Stimulated activated CD4-positive, alpha-beta T cell treated with anti-CD3 and anti-CD28 coated beads, Interleukin-1b, Interleukin-23, amount 100 ng/mL, for 1 hour (primary cell): ENCODE measurements at places on chromosomes 1 and 21.

GRCh38 chr1:22791831-22792347 lies 81.2 kb downstream of the EPHB2 start:
- no peak for DNase-seq

- no peak for DNase-seq
These were observed 54.2 kb downstream of the MIGA1 start for GRCh38 chr1:77833521-77834100.

DNA sequence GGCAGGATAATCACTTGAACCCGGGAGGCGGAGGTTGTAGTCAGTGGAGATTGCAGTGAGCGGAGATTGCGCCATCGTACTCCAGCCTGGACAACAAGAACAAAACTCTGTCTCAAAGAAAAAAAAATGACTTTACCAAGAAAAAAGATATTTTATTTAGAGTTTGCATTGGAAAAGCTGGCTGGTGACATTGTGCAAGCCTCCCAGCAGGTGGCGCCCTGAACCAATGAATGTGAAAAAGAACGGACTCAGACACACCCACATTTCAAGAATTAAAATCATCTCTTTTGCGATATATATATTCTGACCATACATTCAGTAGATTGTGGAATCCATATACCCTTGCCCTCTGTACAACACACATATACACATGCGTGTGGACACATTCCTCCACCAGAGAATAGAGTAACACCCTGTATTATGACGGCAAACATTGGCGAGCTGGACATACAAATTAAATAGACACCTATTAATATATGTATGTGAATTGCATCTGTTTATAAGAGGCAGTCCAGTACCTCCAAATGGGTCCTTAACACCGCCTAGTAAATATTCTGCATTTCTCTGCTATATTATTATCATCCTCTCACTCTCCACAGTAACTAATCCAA lies 39.0 kb upstream of the CADM3 start:
- DNase-seq: peak; percentile 20

GRCh38 chr21:28174701-28175100 lies 818.0 kb downstream of the LTN1 start:
- DNase-seq: no peak

- DNase-seq: no peak
These were observed 139.4 kb downstream of the DYRK1A start for GRCh38 chr21:37505963-37506362.

GRCh38 chr1:30654188-30654587 lies 69.2 kb downstream of the MATN1 start:
- DNase-seq: no peak

- DNase-seq: no peak
These were observed 145.4 kb downstream of the C1orf21 start for GRCh38 chr1:184532199-184532598.

DNA sequence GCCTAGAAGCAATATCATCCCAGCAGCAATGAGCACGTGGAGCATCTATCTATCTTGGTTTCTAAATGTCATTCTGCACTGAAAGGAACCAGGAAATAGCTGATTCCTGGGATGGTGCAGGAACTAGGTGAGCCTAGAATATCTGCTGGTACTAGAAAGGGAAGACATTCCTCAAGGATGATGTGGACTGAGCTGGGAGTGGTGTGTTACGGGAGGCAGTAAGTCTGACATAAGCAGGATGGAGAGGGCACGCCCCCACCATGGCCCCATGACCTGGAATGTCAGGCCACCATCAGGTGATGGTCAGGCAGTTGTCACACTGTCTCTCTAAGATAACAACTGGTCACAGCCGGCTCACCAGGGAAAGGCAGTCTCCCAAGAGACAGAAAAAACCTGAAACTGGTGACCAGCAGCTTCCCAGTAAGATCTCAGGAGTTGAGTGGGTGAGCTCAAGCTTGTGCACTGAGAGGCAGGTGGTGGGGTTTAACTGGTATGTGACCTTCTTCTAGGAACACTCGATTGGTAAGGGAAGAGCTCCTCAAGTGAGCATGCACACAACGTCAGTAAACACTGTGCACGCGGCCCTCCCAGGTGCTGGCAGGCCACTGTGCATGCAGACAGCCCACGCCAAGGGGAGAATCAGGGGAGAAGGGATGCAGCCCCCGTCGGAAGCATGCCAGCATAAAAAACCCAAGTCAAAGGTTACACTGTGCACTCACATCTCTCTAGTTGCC lies 148.7 kb downstream of the ADSS2 start:
- no peak for DNase-seq

GRCh38 chr1:214678386-214678785 lies 75.4 kb downstream of the CENPF start:
- DNase-seq: no peak

DNA sequence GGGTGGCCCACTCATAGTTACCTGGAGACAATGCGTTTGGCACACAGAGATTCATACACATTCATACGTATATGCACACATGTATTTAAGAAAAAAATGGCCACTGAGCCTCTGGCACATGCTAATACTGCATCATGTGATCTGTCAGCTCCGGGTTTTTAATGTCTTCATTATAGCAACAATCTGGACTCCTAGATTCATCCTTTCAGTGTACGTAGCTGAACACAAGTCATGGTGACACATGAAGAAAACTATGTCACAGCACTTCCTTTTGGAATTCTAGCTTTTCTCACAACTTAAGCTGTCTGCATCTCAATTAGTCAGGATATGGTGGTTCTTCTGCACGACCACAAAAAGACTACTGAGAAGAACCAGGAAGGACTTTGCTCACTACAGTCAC lies 24.7 kb downstream of the HSF2BP start:
- no peak for DNase-seq
